ENCODE measurements at places on chromosomes 4 and X.

- DNase-seq = no peak
These were observed 95.5 kb downstream of the TENM3 start for GRCh38 chr4:182338746-182339145.

DNA sequence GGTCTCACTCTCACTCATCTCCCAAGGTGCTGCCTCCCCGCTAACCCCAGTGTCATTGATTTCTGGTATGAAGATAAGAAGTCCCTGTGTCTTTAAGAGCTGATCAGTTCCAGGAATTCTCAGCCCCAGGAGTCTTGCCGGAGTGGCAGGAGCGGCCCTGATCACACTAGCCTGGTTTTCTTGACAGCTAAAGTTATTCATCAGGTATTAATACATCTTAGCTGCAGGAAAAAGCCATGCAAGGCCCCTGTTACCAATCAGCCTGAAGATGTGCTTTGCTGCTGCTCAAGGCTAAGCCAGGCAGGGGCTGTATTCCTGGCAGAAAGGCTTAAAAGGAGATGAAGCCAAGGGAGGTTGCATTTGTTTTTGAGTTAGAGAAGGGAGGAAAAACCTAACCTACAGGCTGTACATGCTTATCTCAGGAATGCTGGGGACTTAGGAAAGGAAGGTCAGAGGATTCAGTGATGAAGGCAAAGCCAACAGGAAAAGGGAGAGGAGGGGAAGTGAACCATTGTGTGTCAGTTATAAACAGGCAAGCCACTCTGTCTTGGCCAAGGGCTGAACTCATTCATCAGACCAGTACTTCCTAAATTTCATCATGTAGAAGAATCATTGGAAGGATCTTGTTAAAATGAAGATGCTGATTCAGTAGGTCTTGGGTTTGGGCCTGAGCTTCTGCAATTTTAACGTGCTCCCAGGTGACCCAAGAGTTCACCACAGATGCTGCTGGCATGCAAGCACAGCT is 8.6 kb downstream of the SRPX start:
- DNase-seq = no peak

DNA sequence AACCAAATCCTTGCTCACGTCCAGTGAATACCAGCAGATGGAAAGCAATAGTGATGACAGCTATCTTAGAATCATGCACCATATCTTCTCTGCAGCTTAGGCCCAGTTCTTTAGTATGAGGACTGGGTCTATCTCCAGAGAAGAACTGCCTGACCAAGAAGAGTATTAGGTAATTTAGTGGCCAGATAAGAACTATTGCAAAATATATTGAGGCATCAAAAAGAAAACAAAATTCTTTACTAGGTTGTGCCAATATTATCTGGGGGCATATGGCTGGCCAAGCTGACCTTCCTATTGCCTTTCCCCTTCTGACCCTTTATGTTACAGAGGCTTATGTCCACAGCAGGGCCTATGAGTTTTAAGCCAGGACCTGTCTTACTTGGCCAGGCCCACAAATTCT is 91.2 kb downstream of the RLIM start:
- no peak for DNase-seq

- no peak for DNase-seq
These were observed 50.3 kb downstream of the NSUN7 start for GRCh38 chr4:40800064-40800463.

DNA sequence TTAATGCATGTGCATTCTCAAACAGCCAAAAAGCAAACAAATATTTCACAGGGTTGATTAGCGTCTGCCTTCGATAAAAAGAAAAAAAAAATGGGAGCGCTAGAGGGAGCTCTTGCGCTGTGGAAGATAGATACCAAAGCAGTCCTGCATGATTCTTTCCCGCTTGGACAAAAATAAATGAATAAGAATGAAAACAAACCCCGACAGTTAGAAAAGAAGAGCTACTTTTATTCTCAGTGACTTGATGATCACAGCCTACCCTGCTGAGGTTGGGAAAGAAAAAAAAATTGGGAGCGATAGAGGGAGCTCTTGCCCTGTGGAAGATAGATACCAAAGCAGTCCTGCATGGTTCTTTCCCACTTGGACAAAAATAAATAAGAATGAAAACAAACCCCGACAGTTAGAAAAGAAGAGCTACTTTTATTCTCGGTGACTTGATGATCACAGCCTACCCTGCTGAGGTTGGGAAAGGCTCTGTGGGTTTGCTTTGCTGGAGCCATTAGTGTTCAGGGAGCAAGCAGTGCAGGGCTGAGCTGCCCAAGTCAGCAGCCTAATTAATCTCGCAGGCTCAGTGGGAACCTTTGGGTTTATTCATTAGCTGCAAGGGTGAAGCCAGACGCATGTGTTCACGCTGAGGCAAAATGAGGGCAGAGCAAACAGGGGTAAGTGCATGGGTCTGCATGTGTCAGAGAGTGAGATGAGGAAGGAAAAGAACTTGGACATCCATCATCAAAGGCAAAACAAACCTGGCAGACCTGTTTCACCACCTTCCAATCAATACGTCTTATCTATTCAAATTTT is 249.3 kb upstream of the PRKX start:
- DNase-seq = no peak

DNA sequence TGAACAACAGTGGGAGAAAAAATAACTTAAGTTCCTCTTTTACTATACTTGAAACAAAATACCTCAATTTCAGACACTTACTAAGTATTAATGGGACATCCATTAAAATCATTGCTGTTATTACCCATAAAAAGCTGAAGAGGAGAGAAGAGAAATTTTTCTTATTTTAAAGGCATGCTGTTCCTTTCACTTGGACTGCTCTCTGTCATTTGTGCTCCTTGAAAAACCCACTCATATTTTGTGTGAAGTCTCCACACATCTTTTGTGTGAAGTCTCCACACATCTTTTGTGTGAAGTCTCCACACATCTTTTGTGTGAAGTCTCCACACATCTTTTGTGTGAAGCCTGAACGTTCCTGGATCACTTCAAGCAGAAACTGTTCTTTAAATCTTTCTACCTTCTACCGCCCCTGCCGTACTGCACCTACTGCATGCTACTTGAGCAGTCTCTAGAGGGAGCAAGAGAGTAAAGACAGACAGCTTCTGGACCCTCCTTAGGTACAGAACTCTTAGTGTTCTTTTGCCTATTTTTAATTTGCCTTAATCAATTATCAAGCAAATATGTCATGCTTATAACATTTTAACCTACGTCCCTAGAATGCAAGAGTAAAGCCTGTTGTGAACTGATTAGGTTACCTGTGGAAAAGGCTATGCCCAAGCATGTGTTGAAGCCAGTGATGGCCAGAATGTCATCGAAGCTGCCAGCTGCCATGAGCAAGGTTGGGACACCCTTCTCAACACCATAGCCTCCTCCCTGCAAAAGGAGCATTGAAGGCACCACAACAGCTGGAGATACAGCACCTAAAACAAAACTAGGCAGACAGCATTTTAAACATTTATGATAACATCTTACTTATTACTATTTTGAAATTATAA is 27.1 kb upstream of the SLC9B1 start:
- no peak for DNase-seq

- DNase-seq = no peak
These were observed 944 bp downstream of the SNX25 start for GRCh38 chr4:185210102-185210981.

GRCh38 chrX:30504309-30504708 is 73.3 kb downstream of the TASL start:
- no peak for DNase-seq

DNA sequence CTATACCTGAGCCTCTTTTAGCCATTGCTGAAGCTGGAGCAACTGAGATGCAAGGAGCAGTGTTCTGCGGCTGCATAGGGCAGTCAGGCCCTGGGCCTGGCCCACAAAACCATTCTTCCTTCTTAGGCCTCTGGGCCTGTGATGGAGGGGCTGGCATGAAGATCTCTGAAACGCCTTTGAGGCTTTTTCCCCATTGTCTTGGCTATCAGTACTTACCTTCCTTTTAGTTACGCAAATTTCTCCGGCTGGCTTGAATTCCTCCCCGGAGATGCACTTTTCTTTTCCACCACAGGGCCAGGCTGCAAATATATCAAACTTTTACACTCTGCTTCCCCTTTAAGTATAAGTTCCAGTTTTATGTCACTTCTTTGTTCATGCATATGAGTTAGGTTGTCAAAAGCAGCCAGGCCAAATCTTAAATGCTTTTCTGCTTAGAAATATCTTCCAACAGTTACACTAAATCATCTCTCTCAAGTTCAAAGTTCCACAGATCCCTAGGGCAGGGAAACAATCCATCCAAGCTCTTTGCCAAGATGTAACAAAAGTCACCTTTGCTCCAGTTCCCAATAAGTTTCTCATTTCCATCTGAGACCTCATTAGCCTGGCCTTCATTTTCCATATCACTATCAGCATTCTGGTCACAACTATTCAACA is 194.4 kb upstream of the PCDH7 start:
- DNase-seq = no peak

- no peak for DNase-seq
These were observed 132.7 kb downstream of the PJA1 start for GRCh38 chrX:69032601-69033000.

DNA sequence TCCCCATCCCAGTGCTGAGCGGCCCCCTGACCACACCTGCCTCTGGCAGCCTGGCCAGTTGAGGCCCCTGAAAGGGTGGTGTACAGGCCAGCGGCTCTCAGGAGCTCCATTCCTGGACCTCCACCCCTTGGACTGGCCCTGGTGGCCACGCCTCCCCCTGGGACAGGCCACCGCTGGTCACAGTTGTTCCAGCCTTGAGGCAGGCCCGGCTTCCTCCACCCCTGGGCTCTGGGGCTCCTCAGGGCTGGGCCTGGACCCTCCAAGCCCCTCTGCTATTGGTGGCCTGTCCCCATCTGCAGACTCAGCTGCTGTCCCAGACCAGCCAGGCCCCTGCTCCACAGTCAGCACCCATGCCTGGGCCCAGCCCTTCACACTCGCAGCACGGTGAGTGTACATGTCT is 93.2 kb upstream of the NKX1-1 start:
- no peak for DNase-seq

DNA sequence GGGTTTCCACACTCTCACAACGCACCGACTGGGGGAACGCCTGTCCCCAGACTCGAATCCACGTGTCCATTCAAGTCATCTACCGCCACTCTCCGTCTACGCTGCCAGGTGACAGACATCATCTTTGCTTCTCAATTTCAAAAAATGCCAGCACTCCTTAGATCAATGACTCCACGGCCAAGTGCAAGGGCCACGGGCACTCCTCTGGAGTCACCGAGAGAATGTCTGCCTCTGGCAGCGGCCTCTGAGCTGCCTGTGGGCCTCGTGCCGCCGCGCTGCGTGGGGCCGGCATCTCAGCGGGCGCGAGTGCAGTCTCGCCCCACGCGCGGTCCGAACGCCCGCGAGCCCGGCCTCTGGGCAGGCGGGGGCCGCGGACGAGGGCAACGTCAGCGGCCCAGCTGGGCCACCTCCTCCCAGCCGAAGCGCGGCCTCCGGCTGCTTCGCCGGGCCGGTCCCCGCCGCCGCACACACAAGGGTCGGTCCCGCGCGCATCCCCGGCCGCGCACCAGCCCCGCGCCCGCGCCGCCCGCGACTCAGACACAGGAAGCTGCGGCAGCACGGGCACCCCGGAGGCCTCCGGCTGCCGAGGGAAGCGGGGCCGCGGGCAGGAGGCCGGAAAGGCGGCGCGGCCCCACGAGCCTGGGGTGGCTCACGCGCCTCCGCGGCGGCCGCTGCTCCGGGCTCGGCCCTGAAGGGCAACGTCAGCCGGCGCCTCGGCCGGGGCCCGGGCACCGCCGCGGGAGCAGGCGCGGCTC is 450 bp downstream of the ACSL1 start:
- no peak for DNase-seq

DNA sequence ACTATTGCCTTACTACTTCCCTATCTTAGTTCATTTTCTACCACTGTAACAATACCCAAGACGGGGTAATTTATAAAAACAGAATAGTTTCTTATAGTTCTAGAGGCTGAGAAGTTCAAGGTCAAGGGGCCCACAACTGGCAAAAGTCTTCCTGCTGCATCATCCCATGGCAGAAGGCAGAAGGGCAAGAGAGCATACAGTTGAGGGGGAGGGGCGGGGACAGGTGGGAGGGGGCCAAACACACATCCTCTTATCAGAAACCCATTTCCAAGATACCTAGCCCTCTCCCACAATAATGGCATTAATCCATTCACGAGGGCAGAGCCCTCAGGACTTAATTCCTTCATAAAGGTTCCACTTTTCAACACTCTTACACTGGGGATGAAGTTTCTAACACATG is 690.2 kb downstream of the ADGRL3 start:
- no peak for DNase-seq

GRCh38 chrX:31200430-31200829 is 128.6 kb upstream of the FTHL17 start:
- DNase-seq = no peak

- DNase-seq = no peak
These were observed 376.1 kb downstream of the FBXW7 start for GRCh38 chr4:152159773-152160172.

- no peak for DNase-seq
These were observed 72.5 kb downstream of the EVC start for GRCh38 chr4:5783486-5783885.

All from bone marrow (tissue), 2 donors.